ENCODE measurements at places on chromosomes 5 and 9.

DNA sequence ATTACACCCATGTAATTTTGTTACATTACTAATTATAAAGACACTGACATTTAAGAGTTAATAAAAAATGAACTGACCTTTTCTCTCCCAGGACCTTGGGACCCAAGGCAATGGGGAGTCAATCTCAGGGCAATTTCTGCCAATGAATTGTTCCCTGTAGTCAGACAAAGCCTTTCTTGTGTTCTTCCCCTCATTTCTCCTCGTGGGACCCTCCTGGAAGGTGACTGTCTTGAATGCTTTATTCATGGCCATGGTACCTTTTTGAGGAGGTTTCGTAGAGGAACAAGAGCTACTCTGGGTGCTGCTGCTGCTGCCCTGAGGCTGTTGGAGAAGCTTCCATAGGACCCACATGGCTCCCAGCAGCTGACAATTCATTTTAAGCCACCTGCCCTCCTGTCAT, 190.3 kb downstream of the SNX18 start:
- no peak overlapping the region for H3K4me3 ChIP-seq
- no peaks in the 10 kb centered on the region for H3K27me3 ChIP-seq

DNA sequence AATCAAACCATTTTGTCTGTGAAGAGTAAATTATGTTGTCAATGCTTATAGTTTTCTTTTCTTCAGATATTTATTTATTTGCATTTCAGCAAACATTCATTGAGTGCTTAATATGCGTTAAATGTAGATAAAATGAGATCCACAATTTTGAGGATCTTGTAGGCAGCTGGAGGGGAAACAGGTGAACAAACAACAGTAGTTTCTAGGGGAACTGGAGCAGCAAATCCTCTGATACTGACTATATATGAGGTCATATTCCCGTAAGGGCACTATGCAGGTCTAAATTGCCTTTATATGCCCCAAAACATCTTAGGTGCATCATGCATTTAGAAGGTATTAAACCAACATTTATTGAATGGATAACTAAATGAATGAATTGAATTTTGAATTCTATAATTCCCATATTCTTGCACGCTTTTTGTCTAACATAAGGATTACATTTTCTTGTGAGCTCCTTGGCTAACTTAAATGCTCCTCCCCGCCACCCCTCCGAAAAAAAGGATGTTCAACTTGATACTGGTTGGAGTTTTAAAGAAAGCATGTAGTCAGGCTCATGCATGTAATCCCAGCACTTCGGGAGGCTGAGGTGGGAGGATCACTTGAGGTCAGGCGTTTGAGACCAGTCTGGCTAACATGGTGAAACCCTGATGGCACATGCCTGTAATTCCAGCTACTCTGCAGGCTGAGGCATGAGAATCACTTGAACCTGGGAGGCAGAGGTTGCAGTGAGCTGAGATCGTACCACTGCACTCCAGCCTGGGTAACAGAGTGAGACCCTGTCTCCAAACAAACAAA, 299.8 kb downstream of the TMEM38B start:
- H3K36me3 ChIP-seq = no peaks in the 10 kb centered on the region
- no peaks in the 10 kb centered on the region for H3K4me1 ChIP-seq
- no peak for DNase-seq

DNA sequence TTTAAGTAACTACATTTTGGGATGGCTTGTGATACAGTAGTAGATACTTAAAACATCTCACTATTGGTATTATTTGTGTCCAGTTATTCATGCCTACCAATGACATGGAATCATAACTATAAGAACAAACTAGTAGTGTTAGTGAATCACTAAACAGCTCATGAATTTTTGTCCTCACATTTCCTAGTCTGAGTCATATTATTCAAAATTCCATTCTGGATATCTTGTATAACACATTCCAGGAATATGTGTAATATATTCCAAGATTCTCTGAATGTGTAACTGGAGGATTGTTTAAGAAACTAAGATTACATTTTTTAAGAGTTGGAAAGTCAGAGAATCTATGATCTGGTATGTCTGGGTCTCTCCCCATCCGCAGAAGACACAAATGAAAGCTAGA, 565.3 kb upstream of the ZNF608 start:
- no peak overlapping the region for H3K27ac ChIP-seq
- H3K36me3 ChIP-seq = no peaks in the 10 kb centered on the region
- no peak overlapping the region for H3K4me3 ChIP-seq

GRCh38 chr9:69895185-69895584, 74.6 kb downstream of the CFAP95 start:
- H3K27ac ChIP-seq = no peak overlapping the region
- no peak overlapping the region for H3K4me3 ChIP-seq
- H3K36me3 ChIP-seq = no peaks in the 10 kb centered on the region
- DNase-seq = no peak
- peaks cover 8% of the 10 kb centered on the region for H3K4me1 ChIP-seq

DNA sequence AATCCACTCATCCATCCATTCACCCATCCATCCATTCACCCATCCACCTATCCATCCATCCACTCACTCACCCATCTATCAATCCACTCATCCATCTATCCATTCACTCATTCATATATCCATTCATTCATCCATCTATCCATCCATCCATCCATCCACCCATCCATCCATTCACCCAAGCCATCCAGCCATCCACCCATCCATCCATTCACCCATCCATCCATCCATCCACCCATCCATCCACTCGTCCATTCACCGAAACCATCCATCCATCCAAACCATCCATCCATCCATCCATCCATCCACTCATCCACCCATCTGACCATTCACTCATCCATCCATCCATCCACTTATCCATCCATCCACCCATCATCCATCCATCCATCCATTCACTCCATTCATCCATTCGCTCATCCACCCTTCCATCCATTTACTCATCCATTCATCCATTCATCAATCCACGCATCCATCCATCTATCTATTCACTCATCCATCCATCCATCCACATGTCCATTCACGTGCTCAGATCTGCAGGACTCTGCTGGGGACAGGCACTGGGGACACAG, 6.6 kb downstream of the SLC9A3 start:
- H3K4me1 ChIP-seq = no peaks in the 10 kb centered on the region
- H3K27me3 ChIP-seq = peaks cover 41% of the 10 kb centered on the region
- no peak overlapping the region for H3K27ac ChIP-seq
- no peaks in the 10 kb centered on the region for H3K36me3 ChIP-seq
